ENCODE measurements at places on chromosomes 12 and 14.

- no peak for DNase-seq
Measured at GRCh38 chr12:86744547-86745212, 488.5 kb upstream of the MGAT4C start.

GRCh38 chr12:112974904-112975303 is 3.4 kb upstream of the OAS2 start:
- DNase-seq, result no peak

DNA sequence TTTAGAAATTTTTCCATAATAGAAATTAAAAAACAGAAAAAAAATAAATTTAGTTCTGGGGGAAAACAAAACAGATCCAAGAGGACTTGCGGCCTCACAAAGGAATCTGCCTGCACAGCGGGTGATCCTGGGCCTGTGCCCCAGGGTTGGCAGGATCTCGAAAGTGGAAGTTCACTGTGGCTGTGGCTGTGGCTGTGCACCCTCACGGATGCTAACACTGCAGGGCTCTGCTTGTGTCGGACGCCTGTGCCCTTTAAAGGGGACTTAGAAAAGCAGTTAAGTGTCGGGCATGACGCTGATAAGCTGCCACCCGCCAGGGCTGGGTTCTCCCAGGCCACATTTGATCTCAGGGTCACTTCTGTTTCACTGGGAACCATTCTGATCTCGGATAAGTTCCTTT is 209.1 kb downstream of the TTC7B start:
- DNase-seq, result peak; percentile 35

DNA sequence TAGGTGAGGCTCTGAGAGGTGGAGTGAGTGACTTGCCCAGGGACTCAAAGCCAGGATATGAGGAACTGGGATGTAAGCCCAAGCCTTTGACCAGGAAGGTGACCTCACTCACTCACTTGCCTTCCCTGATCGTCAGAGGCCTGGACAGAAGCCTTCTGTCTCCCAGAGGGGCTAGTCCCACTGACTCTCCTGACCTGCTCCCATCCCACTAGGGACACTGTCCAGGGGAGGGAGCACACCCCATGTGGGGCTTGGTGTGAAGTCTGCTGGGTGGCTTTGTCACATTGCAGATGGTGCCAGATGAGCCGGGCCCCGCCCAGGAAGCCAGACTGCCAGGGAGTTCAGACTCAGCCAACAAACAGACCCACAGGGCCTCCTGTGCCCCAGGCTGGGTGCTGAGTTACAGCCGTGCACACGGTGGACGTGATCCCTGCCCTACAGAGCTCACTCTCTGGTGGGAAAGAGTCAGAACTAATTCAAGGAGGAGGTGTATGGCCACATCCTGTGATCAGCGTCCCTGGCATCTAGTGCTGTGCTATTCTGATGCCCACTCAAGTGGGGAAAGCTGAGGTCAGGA is 28.3 kb downstream of the MMAB start:
- no peak for DNase-seq

GRCh38 chr14:105146181-105146975 is 22.2 kb downstream of the JAG2 start:
- no peak for DNase-seq

- no peak for DNase-seq
Measured at GRCh38 chr14:88463318-88463717, 77.9 kb downstream of the SPATA7 start.

DNA sequence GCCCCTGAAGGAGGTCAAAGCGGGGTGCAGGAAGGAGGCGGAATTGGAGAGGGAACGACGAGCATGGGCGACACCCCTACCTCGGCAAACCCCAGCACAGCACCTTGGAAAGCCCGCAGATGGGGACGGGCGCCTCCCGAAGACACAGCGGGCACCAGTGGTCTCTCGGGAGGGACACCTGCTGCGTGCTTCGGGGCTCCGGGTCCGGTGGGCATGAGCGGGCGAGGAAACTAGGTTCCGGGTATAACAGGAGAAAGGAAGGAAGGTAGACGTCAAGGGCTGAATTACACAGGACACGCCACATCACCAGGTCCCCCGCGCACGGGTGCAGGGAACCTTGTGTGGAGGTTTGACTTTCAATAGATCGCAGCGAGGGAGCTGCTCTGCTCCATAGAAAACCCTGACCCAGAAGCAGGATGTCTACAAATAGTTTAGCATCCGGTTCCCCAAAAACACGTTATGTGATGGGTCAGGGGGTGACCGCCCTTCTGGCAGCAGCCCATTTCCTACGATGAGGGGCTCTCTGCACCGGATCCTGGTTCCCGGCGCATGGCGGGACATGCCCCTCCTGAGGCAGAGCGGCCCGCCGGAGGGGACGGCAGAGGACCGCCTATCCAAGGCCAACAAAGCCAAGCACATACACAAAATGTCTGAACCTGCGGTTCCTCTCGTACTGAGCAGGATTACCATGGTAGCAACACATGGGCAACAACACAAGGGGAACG is 196.9 kb downstream of the ALG10 start:
- DNase-seq, result peak; percentile 34

GRCh38 chr12:100114574-100114973 is 28.1 kb downstream of the BLTP3B start:
- no peak for DNase-seq

DNA sequence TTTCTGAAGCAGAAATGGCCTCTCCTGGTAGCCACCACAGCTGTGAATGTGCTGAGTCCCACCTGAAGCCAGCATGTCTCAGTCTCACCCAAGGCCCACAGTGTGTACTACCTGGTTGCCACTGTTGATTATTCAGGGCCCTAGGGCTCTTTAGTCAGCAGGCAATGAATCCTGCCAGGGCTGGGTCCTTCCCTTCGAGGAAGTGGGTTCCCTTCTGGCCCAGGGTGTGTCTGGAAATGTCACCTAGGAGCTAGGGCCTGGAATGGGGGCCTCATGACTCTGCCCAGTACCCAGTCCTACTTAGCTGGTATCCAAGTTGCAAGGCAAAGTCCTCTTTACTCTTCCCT is 207.4 kb downstream of the SYNE2 start:
- DNase-seq, result no peak

DNA sequence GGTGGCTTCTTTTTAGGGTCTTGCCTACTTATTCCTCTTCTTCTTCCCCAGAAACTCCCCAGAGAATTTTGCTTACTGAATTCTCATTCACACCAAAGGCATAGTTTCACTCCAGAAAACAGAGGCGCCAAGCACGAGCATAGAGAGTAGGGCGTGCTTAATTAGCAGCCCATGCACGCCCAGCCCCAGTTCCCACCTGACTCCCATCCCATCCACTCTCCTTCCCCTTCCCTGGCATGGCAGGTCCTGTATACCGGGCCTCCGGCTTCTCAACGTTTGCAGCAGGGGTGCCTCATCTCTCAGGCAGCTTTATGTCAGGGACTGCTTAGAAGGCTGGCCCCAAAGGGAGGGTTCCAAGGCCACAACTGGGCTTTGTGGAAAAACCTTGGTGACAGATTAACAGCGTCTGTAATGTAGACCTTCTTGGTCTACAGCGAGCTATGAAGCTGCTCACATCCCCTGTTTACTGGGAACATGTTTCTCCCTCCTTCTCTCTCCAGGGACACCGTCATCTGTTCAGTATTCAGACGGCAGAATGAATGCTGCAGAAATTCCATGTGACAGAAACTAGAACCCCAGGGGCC is 62.7 kb downstream of the ACTN1 start:
- no peak for DNase-seq

DNA sequence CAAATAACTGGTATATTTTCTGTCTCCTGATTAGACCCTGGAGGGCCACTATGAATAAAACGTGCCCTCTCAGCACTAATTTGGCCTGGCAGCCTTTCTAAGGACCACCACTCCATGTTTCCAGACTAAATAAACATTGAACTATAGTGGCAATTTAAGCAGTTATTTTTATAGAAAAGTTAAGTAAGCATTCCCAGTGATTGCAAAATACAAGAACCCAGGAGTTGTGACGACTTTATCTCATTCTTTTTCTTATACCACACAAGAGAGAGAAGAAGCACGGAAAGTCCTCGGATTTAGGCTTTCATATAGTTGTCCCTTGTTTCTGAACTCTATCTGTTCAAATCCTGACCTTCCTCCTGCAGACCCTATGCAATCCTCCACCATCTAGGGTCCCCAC is 23.1 kb upstream of the STRAP start:
- no peak for DNase-seq

DNA sequence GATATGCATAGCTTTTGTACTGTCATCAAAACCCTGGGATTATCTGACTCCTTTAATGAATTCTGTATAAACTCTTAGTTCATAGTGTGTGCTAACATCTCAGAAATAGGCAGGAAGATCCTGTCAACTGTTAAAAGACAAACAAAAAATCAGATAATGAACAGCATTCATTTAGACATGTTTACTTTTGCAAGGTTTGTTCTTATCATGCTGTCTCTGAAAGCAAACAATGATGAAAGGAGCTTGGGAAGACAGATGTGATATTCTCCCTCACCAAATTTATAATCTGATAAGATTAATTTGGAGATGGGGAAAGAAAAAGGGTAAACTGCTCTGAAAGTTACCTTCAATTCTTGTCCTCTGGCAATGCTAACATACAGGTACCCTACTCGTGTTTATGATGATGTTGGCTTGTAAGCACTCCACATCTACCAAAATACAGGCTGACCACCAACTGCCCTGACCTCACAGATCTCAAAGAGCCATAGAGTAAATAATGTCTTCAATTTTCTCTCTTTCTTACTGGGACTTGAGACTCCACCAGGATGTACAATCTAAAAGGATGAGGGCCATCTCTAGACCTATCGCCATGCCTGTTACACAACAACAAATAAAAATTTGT is 233.8 kb downstream of the SSPN start:
- DNase-seq, result no peak

DNA sequence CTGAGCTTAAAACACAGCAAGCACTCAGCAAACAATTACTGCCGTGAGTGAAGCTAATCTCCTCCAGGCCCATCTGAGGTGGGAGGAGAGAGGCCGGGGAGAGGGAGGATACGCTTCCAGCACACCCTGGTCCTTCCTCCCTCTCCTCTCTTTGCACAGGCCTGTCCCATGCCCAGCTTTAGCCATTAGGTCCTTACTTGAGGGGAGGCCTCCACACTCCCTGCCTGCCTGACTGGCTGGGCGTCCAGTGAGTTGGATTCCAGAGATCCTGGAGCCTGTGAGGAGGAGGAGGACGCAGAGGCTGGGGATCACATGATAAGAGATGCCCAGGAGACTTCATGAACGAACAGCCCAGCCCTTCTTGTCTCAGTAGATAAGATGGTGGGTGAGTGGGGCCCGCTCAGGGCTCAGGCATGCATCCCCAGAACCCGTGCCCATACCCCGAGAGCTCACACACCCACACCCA is 65.1 kb upstream of the NCOR2 start:
- DNase-seq, result no peak

- no peak for DNase-seq
Measured at GRCh38 chr12:48917857-48918537, 7.3 kb downstream of the FKBP11 start.

DNA sequence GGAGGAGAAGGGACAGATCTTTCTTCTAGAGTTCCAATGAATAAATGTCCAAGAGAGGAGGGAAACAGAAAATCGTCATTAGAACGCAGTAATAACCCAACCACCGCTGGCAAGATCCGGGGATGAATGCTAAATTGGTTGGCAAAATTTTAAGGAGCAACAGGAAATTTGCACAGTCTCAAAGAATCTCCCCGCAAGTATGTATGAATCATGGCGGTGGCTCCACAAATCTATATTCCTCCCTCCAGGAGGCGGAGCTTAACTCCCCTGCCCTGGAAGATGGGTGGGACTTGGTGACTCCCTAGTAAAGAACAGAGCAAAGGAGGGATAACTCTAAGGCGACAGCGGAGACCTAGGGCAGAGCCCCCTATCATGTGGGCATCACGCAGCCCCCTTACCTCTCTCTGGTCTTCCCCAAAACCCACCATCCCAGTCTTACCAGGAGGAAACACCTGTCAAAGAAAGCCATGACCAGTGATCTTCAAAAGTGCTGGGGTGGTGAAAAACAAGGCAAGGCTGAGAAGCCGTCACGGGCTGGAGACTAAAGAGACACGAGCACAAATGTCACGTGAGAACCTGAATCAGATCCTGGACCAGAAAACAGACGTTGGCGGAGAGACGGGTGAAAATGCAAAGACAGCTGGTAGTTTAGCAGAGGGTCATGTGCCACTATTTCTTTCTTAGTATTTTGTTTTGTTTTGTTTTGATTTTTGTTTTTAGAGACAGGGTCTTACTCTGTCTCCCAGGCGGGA is 125.8 kb downstream of the NCOR2 start:
- DNase-seq, result no peak

- peak; percentile 42 for DNase-seq
Measured at GRCh38 chr12:125889742-125890141, 824.5 kb downstream of the AACS start.

- no peak for DNase-seq
Measured at GRCh38 chr12:18684430-18684829, 53.4 kb downstream of the PLCZ1 start.

- no peak for DNase-seq
Measured at GRCh38 chr14:99129211-99129696, 142.7 kb downstream of the BCL11B start.

GRCh38 chr12:29533815-29534489 is 36.5 kb upstream of the OVCH1 start:
- no peak for DNase-seq

DNA sequence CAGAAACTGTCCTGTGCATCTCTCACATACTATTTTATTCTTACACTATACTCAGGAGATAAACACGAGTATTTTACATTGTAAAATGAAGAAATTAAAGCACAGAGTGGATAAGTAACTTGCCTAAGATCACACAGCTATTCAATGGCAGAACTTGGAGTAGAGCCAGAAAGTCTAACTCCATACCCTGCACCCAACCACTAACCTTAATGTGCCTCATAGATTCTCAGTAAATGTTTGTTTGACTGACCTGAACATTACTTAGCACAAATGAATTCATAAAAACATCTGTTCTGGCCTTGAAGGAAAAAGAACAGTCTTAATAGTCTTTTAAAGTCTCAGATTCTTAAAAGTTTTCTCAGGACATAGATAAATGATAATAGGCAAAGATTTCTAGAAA is 83.5 kb upstream of the OVCH1 start:
- no peak for DNase-seq

DNA sequence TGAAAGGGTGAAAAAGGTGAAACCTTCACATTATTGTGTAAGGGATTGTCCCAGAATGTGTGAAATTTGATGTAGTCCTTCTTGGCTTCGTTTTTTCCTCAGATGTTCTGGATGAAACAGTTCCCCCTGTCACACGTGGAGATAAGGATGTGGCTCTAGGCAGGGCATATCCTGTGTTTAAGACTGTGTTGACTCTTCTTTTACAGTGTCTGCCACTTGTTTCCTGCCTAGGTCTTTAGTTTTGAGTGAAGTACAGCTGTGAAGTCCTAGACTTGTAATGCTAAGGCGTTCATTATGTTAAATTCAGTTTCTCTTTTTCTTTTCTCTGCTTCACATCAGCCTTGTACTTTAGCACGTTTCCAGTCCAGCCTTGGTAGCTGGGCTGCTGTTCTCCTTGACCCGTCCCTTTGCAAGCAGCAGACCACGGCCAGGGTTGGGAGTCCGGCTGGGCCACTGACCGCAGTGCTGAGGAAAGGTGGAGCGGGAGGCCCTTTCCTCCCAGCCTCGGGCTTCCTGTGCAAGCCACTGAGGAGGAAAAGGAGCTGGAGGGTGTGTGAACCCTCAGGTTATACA is 59.1 kb downstream of the RASSF3 start:
- no peak for DNase-seq

- no peak for DNase-seq
Measured at GRCh38 chr12:65430006-65430405, 151.5 kb downstream of the MSRB3 start.
